ENCODE measurements at places on chromosomes 12 and 14. TPM values are rescaled to one million over a fixed set of nuclear protein-coding genes. Genes with fewer than 3 reads are reported as not detected.
A peak's percentile ranks its signal among the peaks of the same experiment; 100 is the strongest.

The TMEM132C gene
- 3.5 TPM for total RNA-seq

DNA sequence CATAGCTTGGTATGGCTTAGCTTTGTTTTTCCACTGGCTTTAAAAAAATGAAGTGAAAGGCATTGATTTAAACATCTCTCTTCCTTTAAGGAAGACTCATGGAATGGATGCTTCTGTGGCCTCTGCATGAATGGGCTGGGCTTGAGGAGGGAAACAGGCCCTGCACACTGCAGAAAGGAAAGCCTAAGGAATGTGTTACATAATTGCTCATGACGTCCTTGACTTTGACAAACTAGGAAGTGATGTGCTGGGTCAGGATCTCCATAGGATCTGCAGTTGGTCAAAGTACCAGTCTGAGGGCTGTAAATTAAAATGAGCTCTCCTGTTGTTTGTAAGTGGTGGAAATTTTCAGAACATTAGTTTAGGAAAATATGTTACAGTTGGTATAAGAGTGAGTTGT lies 12.7 kb downstream of the SAMD4A start:
- H3K36me3 ChIP-seq: no peaks in the 10 kb centered on the region
- H3K27me3 ChIP-seq: no peaks in the 10 kb centered on the region
- DNase-seq: no peak
- no peak overlapping the region for H3K4me3 ChIP-seq
- peak overlapping the region; percentile 13 for H3K27ac ChIP-seq

GRCh38 chr14:30211326-30211725 lies 283.7 kb upstream of the PRKD1 start:
- no peak for DNase-seq
- H3K27ac ChIP-seq: no peak overlapping the region
- H3K4me3 ChIP-seq: no peak overlapping the region
- H3K27me3 ChIP-seq: no peaks in the 10 kb centered on the region
- H3K4me1 ChIP-seq: no peaks in the 10 kb centered on the region
- H3K36me3 ChIP-seq: no peaks in the 10 kb centered on the region

The MSI1 gene
- total RNA-seq: 0.66 TPM

GRCh38 chr12:21614506-21614905 lies 9.9 kb upstream of the GYS2 start:
- H3K27ac ChIP-seq: no peak overlapping the region
- no peak overlapping the region for H3K4me3 ChIP-seq
- no peak for DNase-seq
- H3K36me3 ChIP-seq: no peaks in the 10 kb centered on the region
- no peaks in the 10 kb centered on the region for H3K4me1 ChIP-seq

GRCh38 chr14:90850487-90850886 lies 34.3 kb upstream of the TTC7B start:
- no peaks in the 10 kb centered on the region for H3K27me3 ChIP-seq
- H3K4me3 ChIP-seq: no peak overlapping the region
- no peak for DNase-seq
- no peak overlapping the region for H3K27ac ChIP-seq
- H3K4me1 ChIP-seq: no peaks in the 10 kb centered on the region

The SINHCAF gene
- 68.4 TPM for total RNA-seq
